ENCODE measurements at places on chromosomes 2 and 18.

- no peak for DNase-seq
Observed at GRCh38 chr2:86235196-86235980, 36.1 kb downstream of the MRPL35 start.

DNA sequence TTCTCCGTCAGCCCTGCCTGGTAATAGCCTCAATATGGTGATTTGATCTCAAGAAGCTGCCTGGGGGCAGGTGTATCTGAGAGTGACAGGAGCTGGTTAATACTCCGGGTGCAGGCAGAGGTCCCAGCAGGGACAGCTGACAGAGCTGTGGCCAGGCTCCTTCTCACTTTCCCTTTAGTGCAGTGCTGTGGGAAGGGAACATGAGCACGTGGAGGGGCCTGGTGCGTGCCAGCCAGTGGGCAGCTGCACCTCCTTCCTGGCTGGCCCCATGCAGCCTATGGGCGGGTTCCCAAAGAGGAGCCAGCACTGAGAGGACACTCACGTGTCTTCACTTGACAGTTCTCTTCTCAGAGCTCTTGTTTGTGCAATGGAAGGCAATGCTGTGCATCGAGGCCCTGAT lies 9.1 kb downstream of the CNNM4 start:
- DNase-seq = no peak

GRCh38 chr2:238259061-238260020 lies 19.5 kb upstream of the HES6 start:
- no peak for DNase-seq

- DNase-seq = no peak
Observed at GRCh38 chr2:6880200-6880733, 2.7 kb downstream of the RSAD2 start.

- no peak for DNase-seq
Observed at GRCh38 chr2:110732422-110733413, at the start of gene ACOXL. Gene ACOXL, plus strand, starts transcription at chr2:110732573. Its CDS starts 35,817 bp downstream, at chr2:110768390.

DNA sequence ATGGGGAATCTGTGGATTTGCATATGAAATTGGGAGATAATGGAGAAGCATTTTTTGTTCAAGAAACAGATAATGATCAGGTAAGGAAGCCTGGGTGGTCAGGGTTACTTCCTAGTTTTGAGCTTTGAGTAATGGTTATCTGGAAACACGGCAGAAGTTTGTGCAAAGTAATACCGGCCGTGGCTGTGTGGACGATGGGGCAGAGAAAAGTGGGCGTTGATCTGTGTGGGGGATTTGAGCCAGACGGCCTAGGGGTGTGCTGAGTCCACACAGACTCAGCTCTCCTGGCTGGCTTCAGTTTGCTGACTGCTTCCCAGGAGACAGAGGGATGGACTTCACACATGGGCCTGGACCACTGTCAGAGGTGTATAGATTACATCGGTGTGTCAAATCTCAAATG lies 21.3 kb downstream of the LPIN1 start:
- no peak for DNase-seq

- DNase-seq = no peak
Observed at GRCh38 chr2:238136820-238137537, 1.5 kb upstream of the KLHL30 start.

- no peak for DNase-seq
Observed at GRCh38 chr2:175624785-175625184, 377.3 kb downstream of the LNPK start.

- no peak for DNase-seq
Observed at GRCh38 chr2:182864949-182865570, 1.4 kb downstream of the FRZB start.

DNA sequence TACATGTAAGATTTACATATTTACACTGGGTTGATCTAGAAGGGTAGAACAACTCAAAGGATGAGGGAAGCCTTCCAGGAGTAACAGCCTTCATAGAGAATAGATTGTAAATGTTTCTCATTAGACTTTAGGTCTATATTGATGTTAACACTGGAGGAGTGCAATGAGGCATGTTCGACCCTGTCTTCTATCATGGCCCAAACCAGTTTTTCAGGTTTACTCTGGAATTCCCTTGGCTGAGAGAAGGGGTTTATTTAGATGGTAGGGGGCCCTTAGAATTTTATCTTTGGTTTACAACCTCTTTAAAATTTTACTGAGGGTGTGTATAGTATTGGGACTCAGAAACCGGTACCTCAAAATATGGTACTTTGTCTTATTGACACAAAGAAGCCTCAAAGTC lies 634.9 kb upstream of the PIK3C3 start:
- no peak for DNase-seq

DNA sequence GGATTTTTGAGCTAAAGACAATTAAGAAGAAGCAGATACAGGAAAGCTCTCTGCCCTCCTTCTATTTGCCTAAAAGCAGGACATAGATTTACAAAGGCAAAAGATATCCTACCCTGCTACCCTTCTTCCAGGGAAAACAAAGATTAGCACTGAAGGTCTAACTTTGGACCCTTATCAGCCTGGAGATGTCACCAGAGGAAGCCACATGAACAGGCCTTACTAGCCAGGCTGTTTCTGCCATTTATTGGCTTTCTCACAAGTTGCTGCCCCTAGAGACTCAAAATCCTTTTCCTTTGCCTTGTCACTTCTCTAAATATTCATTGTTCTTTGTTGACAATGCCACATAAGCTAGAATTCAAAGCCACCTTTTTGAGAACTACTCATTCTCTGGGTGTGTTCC lies 147.3 kb downstream of the B3GNT2 start:
- no peak for DNase-seq

- DNase-seq = peak; percentile 25
Observed at GRCh38 chr2:8761529-8762164, 75.8 kb downstream of the KIDINS220 start.

DNA sequence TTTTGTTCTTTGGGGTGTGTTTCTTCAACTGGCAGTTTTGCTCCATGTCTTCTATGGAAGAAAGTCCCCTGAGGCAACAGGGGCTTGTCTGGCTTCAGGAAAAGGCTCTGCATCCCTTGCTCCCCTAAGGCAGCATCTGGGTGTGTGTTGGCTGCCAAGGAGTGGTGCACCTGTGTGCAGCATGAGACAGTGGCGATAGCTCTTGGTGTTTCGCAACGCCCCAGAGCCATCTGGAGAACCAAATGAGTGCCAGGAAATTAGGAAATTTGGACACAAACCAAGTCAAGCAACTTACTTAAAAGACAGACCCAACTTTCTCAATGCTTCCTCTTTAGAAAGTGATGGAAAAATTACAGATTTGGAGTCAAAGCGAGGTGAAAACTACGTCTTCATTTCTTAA lies 1044.4 kb upstream of the CNTNAP5 start:
- no peak for DNase-seq

GRCh38 chr2:105391058-105391627 lies 7.7 kb downstream of the FHL2 start:
- no peak for DNase-seq

- DNase-seq = no peak
Observed at GRCh38 chr2:819121-819520, 131.5 kb upstream of the SNTG2 start.

DNA sequence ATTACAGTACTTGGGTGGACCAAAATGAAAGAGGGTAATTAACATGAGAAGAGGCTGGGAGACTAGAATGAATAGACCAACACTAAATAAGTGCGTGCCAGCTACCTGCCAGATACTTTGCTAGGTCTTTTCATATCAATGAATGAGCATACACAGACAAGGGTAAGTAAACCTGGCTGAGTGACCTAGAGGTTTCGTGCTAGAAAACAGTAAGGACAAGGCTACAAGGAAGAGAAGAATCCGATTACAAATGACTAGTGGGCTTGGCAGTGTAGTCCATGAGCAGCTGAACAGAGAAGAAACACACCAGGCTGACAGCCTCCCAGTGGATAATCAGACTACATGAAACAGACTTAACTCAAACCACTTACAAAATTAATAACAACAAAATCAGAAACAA lies 64.6 kb downstream of the THADA start:
- DNase-seq = no peak

GRCh38 chr2:37873229-37873628 lies 51.9 kb upstream of the RMDN2 start:
- no peak for DNase-seq

DNA sequence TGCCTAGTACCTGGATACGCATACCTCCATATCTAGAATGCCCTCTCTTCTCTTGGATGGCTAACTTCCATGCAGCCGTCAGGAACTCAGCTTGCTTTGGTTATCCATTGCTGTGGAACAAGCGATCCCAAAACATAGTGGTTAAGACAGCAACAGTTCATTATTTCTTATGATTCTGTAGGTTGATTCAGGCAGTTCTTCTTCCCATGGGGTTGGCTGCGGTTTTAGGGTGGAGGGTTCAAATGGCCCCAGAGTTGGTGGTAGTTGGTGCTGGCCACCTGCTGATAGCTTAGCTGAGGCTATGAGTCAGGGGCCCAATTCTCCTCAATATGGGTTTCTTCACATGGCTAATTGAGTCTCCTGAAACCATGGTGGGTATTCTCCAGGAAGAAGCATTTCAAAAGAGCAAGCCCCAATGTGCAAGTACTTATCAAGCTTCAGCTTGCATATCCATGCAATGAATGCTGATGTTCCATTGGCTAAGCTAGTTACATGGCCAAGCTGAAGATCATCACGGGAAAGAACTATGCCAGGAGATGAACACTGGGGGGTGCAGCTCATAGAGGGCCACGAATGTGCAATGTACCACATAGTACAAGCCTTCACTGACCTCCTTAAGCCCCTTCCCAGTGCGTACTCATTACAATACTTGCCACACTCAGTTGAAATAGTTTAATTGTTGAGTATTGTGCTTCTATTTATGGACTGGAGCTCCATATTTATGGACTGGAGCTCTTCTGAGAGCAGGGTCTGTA lies 10.0 kb upstream of the RHOB start:
- DNase-seq = no peak

- DNase-seq = no peak
Observed at GRCh38 chr2:217366266-217366895, 506.5 kb upstream of the TNP1 start.

DNA sequence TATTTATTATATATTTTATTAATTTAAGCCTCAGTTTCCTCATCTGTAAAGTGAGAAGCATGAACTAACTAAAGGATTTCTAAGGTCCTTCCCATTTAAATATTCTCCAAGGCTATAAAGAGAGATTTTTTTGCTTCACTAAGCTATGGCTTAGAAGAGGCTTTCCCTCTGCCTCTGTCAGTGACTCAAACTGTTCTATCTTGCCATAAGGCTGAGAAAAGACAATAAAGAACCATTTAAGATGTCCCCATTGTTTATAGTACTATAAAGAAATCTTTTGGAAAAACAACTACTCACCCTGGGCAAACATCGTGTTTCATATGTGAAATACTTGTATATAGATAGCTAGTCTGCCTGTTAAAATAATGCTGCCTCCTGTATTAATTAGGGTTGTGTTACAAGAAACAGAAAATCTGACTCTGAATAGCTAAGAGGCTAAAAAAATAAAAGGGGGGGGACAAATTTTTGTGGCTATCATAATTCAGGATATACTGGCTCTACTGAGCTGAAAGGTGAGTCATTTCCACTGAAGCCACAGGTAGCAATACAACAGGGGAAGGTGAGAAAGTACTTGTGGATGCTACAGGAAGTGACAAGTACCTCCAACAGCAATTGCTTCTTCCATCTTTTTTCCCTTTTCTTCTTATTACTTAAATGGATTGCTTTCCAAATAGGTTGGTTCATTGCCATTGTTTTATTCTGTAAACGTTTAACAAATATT lies 25.4 kb downstream of the EPHA4 start:
- DNase-seq = no peak

DNA sequence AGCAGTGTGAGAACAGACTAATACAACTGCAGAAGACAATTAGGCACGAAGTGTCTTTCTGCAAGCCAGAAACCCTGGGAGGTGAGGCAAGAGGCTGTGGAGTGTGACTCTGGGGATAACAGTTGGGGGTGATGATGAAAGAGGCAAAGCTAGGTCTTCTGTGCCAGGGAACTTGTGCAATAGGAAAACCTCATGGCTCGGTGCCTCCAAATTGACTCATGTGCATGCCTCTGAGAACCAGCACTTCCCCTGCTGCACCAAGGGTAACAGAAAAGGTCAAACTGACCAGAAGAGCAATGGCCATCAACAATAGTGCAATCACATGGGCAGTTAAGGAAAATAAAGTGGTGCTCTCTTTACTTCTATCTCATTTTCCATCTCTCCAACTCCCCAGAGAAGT lies 136.4 kb downstream of the SCG2 start:
- DNase-seq = peak; percentile 69

- no peak for DNase-seq
Observed at GRCh38 chr2:208643145-208643544, 236.6 kb downstream of the PTH2R start.

GRCh38 chr2:120599072-120599471 lies 136.6 kb upstream of the GLI2 start:
- no peak for DNase-seq

DNA sequence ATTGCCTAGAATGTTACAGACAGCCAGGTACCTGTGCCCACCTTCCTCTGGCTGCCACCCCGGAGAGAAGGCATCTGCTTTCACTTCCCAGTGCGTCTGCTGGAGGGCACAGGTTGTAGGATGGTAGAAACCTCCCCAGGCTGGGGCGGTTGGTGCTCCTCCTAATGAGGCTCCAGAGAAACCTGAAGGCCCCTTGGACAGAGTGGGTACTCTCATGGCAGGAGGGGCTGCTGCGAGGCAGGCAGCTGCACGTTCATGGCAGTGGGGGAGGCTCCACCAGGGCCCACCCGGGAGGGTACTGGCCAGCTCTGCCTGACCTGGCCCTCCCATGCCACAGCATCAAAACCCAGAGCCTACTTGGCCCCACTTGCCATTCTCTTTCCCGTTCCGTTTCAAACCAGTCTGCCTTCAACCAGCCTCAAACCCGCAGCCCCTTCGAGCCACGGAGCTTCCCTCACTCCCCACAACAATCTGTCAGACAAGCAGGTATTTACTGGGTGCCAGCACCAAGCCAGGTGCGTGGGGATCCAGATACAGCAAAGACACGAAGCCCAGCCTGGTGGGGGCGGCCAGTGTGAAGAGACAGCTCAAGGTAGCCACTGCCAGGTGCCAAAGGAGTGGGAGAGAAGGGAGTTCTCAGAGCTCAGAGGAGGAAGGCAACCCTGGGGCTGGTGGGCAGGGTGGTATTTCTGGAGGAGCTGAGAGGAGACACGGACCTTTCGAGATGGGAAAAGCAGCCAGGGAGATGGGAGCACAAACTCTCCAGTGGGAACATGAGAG lies 229.6 kb downstream of the LOXHD1 start:
- DNase-seq = no peak

- no peak for DNase-seq
Observed at GRCh38 chr2:209942426-209942825, 60.0 kb upstream of the RPE start.
